ENCODE measurements at places on chromosomes 5 and 9. TPM values are rescaled to one million over a fixed set of nuclear protein-coding genes. Genes with fewer than 3 reads are reported as not detected.

The CDH9 gene
- total RNA-seq = not detected

The SPAG8 gene
- 1.7 TPM for total RNA-seq

GRCh38 chr5:34674187-34674586 lies 18.1 kb downstream of the RAI14 start:
- no peak for DNase-seq

- DNase-seq = peak; percentile 66
These were observed 198.5 kb downstream of the SPOCK1 start for GRCh38 chr5:137300411-137301240.

The LOX gene
- 28.4 TPM for total RNA-seq

GRCh38 chr5:133605323-133605722 lies 7.0 kb downstream of the FSTL4 start:
- peak; percentile 5 for DNase-seq

The PKD2L2 gene
- not detected for total RNA-seq

GRCh38 chr9:86843206-86843605 lies 104.1 kb downstream of the GAS1 start:
- no peak for DNase-seq

- no peak for DNase-seq
These were observed 3.8 kb downstream of the TCF7 start for GRCh38 chr5:134118212-134118835.

DNA sequence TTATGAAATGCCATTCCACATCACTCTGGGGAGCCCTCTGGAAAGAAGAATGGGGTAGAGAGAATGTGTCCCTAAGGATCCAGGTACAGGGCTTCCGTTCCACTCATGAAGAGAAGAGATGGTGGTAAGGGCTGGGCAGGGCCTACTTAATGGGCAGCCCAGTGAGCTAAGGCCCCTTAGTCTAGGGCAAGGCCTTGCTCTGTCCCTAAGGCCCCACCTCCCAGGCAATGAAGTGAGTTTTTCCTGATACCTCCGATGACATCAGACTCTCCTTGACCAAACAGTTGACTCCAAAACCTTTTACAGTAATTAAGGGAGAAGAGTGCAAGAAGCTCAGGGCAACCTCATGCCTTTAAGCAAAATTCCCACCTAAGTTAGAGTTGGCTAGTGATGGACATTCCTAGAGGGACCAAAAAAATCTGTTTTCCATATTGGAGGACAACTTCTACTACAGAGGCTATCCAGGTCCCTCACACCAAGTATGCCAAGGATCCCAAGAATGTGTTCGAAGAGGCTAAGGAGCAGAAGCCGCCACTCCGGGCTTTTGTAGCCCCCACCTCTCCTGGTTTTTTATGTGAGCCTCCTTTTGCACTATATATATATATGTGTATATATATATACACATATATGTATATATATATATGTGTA lies 5.9 kb downstream of the KLF9 start:
- DNase-seq = no peak

The GDA gene
- total RNA-seq = 0.20 TPM

All from RPMI7951 (cell line).